ENCODE measurements at places on chromosomes 12 and 14. TPM values are rescaled to one million over a fixed set of nuclear protein-coding genes. Genes with fewer than 3 reads are reported as not detected.

Gene ZNF268
- 54.2 TPM for total RNA-seq

Gene TAS2R43
- 2.5 TPM for total RNA-seq

Gene GUCY2C
- not detected for total RNA-seq

DNA sequence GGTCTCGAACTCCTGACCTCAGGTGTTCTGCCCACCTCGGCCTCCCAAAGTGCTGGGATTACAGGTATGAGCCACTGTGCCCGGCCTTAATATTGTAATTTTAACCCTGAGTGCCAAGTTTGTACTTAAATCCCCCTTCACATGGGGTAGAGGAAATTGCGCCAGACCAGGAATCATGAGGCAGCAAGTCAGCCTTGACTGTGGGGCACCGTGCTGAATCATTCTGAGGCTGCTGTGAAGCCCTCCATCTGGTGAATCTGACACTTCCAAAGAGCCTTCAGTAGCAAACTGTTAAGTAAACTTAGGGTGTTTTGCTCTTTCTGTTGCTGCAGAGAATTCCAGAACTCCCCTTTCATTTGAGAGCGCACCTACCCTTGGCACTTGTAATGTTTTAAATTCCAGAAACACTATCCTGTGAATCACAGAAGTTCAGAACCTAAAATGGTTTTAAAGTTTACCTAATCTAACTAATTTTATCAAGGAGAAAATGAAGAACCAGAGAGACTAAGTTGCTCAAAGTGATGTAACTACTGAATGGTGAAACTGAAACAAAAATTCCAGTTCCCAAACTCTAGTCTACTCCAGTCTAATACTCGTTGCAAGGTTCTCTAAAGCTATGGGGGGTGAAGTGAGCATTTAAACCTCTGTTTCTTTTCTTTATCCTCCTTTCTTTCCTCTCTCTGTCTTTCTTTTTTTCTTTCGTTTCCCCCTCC is 7.5 kb downstream of the HEBP1 start:
- DNase-seq, result no peak

Gene OVCH1
- 0.06 TPM for total RNA-seq

Gene TDRD9
- total RNA-seq, result not detected

DNA sequence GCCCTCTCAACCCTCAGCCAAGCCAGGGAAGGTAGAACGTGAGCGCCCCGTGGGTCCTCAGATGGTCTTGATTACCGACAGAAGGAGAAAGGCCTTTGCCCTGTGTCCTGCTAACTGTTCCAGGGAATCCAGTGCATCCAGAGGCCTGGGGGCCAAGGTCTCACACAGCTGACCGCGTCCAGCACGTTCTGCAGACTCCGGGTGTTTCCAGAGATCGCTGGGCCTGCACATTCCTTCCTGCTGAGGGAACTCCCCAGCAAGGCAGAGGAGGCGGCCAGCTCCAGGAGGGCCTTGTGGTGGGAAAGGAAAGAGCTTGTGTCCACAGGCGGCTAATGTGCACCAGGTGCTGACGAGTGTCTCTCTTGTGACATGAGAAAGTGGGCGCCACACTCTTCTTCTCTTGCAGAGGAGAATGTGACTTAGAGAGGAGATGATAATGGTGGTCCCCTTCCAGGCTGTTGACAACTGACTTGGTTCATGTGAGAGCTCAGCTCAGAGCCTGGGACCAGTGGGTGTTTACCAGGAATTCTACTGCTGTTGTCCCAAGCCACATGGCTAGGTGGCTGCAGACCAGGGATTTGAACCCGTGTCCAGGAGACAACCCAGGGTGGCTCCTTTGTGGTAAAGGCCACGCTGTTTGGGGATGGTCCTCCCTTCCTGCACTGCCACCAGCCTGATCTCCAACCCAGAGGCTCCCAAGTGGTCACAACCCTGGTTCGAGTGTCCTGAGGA is 46.8 kb upstream of the DLK1 start:
- DNase-seq, result no peak

Gene RNASE3
- not detected for total RNA-seq

Gene BHLHE41
- total RNA-seq, result 0.12 TPM

- DNase-seq, result no peak
These were observed 11.1 kb upstream of the ETV6 start for GRCh38 chr12:11638315-11638916.

DNA sequence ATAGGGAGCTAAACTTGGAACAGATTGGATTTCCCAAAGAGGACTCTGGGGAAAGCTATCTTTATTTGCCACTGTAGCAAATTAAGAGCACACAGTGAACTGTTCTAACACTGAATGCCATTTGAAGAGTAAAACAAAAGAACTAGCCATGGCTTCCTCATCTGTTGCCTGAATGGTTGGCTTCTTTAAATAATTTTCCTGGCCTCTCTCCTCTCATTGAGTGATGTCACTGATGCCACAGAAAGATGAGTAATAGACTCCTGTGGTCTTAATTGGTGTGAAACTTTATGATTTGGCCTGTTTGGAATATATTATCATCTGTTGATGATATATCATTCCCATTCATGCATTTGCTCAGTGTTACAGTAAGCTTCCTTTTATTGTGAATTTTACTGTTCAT is 42.5 kb downstream of the WDR20 start:
- no peak for DNase-seq

DNA sequence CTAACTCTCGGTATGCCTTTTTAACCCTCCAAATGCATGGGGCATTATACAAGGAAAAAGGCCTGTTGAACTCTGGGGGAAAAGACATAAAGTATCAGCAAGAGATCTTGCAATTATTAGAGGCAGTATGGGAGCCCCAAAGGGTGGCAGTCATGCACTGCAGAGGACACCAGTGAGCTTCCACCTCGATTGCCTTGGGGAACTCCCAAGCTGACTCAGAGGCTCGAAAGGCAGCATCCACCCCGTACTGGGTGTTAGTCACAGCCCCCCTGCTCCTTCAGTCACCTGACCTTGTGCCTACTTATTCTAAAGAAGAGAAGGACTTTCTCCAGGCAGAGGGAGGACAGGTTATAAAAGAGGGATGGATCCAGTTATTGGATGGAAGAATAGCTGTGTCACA is 781.4 kb upstream of the TMEM132C start:
- DNase-seq, result no peak
